Right lobe of liver (tissue), 6 donors: ENCODE measurements at places on chromosomes 1 and 21. TPM values are rescaled to one million over a fixed set of nuclear protein-coding genes. Genes with fewer than 3 reads are reported as not detected.

NEGR1 gene
- 0.13 TPM for total RNA-seq

OR2L13 gene
- not detected for total RNA-seq

NCAM2 gene
- total RNA-seq, result 0.67 TPM

ATP1A4 gene
- not detected for total RNA-seq

ANGPTL3 gene
- total RNA-seq, result 411 TPM

DNAJC6 gene
- total RNA-seq, result 2.9 TPM

UBE2U gene
- total RNA-seq, result not detected

DFFA gene
- 14.1 TPM for total RNA-seq

GPR161 gene
- 0.44 TPM for total RNA-seq

ERICH3 gene
- total RNA-seq, result 0.51 TPM

MCOLN3 gene
- total RNA-seq, result 0.18 TPM

CPTP gene
- total RNA-seq, result 57.7 TPM

INAVA gene
- 0.44 TPM for total RNA-seq

CADM3 gene
- total RNA-seq, result 0.17 TPM

PRR9 gene
- total RNA-seq, result not detected

NID1 gene
- total RNA-seq, result 67.1 TPM

SYT14 gene
- not detected for total RNA-seq

LCE2B gene
- total RNA-seq, result not detected

PTGER3 gene
- total RNA-seq, result not detected

GPR153 gene
- 8.4 TPM for total RNA-seq

RBM11 gene
- 0.37 TPM for total RNA-seq

FCRL1 gene
- total RNA-seq, result 0.12 TPM

TIPRL gene
- total RNA-seq, result 12.1 TPM

TINAGL1 gene
- total RNA-seq, result 40.4 TPM

GRIK1 gene
- not detected for total RNA-seq

AQP10 gene
- not detected for total RNA-seq

MAP3K21 gene
- total RNA-seq, result 3.9 TPM

RAVER2 gene
- total RNA-seq, result 0.81 TPM

LEMD1 gene
- total RNA-seq, result not detected

RPE65 gene
- not detected for total RNA-seq

HLX gene
- total RNA-seq, result 6.5 TPM

NOS1AP gene
- 15.4 TPM for total RNA-seq

ITLN1 gene
- 2.4 TPM for total RNA-seq

STIL gene
- 1.7 TPM for total RNA-seq

MAP1LC3C gene
- not detected for total RNA-seq

SLC16A4 gene
- 4.0 TPM for total RNA-seq

S100A8 gene
- 19.3 TPM for total RNA-seq

SPRR2B gene
- not detected for total RNA-seq

A3GALT2 gene
- total RNA-seq, result not detected
